ENCODE measurements at places on chromosomes 2 and 18. TPM values are rescaled to one million over a fixed set of nuclear protein-coding genes. Genes with fewer than 3 reads are reported as not detected.
A peak's percentile ranks its signal among the peaks of the same experiment; 100 is the strongest.

- no peak overlapping the region for H3K27ac ChIP-seq
- DNase-seq = no peak
- no peaks in the 10 kb centered on the region for H3K36me3 ChIP-seq
- no peaks in the 10 kb centered on the region for H3K4me1 ChIP-seq
- peaks cover 14% of the 10 kb centered on the region for H3K27me3 ChIP-seq
- H3K4me3 ChIP-seq = no peak overlapping the region
Observed at GRCh38 chr2:173822889-173823542, 142.2 kb downstream of the SP3 start.

DNA sequence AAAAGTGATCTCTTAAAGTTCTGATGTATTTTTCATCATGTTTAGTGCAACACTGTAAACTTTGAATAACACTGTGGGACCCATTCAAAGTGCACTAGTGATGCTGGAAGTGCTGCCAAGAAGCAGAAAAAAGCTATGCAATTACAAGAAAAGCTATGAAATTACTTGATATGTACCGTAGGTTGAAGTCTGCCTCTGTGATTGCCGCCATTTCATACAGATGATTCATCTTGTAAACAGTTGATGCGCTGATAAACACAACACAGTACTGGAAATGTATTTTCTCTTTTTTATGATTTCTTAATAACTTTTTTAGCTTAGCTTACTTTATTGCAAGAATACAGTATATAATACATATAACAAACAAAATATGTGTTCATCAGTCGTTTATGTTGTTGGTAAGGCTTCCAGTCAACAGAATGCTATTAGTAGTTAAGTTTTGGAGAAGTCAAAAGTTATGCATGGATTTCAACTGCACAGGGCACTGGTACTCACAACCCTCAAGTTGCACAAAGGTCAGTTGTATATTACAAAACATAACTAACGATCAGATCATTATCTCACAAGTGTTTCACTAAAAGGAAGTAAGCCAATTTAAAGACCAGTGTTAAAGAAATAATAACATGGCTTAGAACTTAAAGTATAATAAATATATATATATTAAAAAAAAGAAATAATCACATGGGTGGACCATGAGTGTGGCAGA lies 82.0 kb downstream of the SGPP2 start:
- no peak overlapping the region for H3K4me3 ChIP-seq
- no peak for DNase-seq
- H3K36me3 ChIP-seq = peaks cover 1% of the 10 kb centered on the region
- peaks cover 12% of the 10 kb centered on the region for H3K4me1 ChIP-seq
- peaks cover 7% of the 10 kb centered on the region for H3K27me3 ChIP-seq

DNA sequence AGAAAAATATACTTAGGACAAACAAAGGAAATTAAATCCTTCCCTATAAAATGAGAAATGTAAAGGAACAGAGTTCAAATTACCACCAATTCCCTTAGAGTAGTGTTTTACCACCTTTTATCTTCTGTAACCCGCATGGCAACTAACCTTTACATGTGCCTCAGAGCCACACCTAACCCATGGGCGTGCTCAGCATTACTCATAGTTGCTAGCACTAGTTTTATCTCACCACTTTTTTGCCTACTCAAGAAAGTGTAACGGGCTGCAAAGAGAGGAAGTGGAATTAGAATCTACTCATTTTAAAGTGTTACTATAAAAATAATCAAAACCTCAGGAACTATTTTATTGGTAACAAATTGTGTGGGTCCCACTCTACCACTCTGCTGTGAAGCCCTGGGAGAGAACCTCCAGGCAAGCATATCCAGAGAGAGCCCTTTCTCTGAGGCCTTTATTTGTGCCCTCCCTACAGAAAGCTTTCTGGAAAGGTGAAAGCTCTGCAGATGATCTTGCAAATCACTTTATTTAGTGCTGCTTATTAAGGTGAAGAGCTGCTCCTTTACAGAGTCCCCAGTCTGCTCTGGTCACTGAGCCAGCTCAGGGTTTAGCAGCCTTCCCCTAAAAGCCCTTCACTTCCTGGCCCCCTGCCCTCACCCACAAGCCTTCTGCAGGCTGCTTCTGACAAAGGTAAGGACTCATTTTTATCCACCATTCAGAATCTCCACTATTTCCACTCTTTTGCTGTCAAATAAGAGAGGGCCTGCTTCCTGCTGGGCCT lies 98.8 kb downstream of the TRABD2A start:
- H3K27me3 ChIP-seq = no peaks in the 10 kb centered on the region
- DNase-seq = peak; percentile 76
- peaks cover 77% of the 10 kb centered on the region for H3K4me1 ChIP-seq
- peak overlapping the region; percentile 96 for H3K27ac ChIP-seq

The SLC30A3 gene
- 0.45 TPM for total RNA-seq

The PLCL1 gene
- 1.8 TPM for total RNA-seq

The AMER3 gene
- total RNA-seq = not detected

The SF3B6 gene
- 88.5 TPM for total RNA-seq

Data from activated CD4-positive, alpha-beta T cell treated with anti-CD3 and anti-CD28 coated beads, Interleukin-2, amount 10 ng/mL, durations not matched to agents 7 days and 5 days (primary cell).